ENCODE measurements at places on chromosomes 12 and 14.
A peak's percentile ranks its signal among the peaks of the same experiment; 100 is the strongest.

DNA sequence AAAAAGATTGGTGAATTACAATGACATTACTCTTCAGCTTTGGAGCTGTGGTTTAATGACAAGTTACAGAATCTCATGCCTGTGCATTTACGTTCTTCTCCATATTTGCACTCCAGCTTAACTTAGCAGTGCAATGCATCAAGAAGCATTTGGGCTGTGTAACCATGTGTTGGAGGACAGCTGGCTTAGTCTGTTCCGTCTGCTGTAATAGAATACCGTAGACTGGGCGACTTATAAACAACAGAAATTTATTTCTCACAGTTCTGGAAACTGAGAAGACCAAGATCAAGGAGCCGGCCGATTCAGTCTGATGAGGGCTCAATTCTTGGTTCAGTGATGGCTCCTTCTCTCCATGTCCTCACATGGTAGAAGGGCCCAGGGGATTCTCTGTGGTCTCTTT, 943.5 kb downstream of the BCL11B start:
- no peak for DNase-seq

DNA sequence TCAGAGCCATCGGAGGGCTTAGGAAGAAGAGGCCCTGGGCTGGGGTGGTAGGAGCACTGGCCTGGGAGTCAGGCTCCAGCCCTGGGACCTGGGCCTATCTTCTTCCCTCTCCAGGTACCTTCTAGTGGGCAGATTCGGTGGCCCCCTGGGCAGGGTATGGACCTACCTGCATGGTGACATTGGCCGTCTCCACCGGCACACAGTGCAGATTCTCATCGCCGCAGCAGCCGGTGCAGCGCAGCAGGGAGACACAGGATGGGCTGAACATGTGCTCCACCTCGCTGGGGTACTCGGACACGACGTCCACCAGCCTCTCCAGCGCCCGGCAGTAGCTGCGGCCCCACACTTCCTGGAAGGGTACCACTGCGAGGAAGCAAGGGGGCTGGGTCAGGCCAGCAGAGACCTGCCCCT, 6.2 kb downstream of the PGF start:
- DNase-seq = no peak

- DNase-seq = no peak
Observed at GRCh38 chr12:104738331-104738730, 219.8 kb downstream of the SLC41A2 start.

DNA sequence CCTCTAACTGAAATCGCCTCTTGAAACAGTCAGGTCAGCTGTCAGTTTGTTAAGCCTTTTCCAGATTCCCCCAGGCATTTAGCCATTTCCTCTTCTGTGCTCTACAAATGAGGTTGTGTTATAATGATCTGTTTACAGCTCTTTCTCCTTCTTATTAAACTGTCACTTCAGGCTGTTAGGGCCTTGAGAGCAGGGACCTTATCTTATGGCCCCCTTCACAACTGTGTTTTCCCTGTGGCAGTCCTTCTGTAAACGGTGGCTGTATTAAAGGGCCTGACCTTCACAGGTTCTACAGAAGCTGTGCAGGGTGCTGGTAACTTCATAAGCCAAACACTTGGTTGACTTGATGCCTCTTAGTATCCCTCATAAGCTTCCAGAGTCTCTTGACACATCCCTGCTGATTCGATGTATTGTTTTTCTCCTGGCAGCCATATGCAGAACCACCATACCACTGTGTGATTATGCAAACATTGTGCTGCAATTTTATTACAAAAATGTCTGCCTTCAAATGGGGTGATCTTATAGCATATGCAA, 104.7 kb downstream of the PLEKHA5 start:
- DNase-seq = no peak

DNA sequence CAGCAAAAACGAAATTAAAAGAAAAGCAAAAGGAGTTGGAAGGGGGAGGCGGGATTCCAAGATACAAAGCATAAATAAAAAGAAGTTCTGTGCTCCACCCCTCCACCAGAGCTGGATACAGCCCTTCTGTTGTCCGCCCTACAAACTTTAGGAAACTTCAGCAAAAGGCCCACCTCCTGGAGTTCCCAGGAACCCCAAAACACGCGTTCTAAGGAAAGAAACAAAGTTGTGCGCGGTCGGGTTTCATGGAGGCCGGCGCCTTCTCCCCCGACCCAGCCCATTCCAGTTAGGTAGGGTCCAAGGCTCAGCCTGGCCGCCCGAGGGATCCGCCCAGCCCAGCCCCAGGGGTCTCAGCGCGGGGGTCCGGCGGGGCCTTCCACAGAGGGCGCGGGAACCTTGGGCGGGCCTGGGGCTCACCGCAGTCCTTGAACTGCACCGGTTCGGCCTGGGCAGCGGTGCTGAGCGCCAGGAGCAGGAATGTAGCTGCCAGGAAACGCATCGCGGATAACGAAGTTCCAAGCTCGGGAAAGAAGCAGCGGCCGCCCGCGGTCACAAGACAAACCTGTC, at the start of gene NPC2:
TSS of gene NPC2 (minus strand) at position 530 of the 567 bp plus-strand sequence. CDS start at position 499, 31 bp downstream.
- DNase-seq = no peak

DNA sequence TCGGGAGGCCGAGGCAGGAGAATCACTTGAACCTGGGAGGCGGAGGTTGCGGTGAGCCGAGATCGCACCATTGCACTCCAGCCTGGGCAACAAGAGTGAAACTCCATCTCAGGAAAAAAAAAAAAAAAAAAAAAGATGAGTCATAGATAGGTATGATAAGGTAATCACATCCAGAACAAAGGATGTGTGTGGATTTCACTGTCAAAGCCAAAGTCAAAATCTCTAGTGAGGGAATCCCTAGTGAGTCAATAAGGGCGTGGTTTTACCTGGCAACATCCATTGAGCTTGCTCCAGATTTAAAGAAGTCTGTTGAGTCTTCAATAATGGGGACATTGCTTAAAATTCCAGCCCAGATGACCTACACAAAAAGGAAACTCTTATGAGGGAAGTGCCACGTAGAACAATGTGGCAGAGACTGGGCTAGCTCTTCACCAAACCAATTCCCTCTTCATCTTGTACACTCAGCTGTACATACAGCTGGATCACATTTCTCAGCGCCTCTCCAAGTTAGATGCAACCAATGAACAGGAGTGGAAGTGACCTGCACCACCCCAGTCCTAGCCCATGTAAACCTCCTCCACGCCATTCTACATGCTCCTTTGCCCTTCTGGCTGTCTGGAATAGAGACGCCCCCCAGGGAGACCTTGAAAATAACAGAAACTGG, 23.4 kb downstream of the ALDH1L2 start:
- no peak for DNase-seq

DNA sequence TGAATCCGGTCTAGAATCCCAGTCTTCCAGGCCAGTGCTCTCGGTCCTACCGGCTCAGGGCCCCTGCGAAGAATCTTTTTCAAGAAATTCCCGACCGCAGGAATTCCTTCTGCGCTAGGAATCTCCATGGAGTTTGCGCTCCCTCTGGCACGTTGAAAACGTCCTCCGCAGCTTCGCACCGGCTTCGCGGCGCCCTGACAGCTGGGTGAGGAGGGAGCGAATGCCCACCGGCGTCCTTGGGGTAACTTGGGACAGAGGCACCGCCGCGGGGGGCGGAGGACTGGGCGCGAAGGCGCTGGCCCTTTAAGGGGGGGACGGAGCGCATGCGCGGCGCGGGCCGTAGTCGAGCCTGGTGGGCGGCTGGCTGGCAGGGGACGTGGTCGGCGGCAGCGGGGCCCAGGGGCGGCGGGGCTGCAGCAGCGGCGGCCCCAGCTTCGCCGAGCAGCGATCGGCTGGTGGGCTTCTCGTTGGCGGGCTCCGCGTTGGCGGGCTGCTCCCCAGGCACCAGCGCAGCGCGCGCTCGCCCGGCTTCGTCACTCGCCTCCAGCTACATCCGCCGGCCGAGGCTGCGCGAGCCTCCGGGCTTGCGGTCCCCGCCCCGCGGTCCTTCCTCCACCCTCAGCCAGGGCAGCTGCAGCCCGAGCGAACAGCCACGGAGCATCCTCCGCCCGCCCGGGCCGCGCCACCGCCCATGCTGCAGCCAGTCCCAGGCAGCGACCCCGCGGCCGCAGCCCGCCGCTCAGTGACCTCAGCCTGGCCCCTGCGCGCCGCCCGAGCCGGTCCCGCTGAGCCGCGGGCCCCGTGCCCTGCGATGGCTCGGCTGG, at the start of gene VASH1:
TSS of gene VASH1 (plus strand) at position 333 of the 824 bp plus-strand sequence. CDS start 1,354 bp downstream, outside the sequence.
- peak; percentile 79 for DNase-seq

DNA sequence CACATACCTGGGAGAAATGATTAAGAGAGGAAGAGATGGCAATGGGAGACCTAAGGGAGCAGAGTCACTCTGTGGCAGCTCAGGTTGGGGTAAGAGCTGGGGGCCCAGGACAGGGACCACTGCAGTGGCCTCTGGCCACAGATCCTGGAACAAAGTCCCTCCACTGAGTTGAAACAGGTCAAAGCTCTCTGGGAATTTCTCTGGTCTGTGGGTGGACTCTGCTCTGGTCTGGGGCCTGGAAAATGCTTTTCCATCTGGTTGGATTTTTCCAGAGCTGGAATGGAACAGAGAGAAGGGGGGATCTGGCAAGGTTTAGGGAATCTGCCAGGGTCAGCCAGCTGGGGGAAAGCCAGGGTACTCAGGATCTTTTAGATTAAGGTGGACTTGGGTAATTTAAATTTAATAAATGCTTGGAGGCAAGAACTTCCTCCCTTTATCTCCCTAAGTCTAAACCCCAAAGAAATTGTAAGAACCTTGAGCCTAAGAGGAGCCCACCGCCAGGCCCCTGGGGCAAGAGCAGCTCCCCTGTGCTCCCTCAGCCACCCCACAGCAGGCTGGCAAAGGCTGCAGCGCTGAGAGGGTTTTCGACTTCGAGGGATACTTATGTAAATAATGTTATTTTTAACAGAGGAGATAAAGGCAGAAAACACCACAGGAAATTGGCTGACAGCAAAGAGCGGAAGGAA, 3.7 kb downstream of the HOXC10 start:
- DNase-seq = no peak

DNA sequence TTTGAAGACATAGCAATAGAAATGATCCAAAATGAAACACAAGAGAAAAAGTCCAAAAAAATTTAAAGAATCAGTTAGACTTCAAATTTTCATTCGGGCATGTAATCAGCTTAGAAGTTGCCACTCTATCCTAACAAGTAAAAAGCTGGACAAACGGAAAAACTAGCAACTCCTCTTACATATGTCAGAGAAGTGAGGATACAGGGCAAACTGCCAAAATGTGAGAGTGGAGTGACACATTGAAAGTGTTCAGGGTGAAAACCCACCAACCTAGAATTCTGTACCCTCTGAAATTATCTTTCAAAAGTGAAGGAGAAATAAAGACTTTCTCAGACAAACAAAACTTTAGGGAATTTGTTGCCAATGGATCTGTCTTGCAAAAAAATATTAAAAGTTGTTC, 42.0 kb upstream of the CHPT1 start:
- no peak for DNase-seq

GRCh38 chr14:68418174-68419118, 374.4 kb downstream of the ZFP36L1 start:
- no peak for DNase-seq

DNA sequence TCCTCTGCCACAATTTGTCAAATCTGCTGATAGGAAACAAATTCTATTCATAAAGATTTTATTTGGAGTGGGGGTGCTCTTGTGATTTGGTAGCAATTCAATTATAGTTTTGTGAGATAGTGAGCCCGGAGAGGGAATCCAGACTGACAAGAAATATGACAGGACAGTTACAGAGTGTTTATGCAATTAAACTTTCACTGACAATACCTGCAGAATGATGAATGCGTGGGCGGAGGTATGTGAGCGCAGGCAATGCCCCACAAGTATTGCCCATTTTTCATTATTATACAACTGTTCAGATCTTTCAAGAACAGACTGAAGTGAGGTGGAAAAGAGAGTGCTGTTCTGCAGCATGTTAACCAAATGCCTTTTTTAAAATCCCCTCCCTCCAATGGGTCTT, 259.0 kb downstream of the EGLN3 start:
- DNase-seq = no peak

DNA sequence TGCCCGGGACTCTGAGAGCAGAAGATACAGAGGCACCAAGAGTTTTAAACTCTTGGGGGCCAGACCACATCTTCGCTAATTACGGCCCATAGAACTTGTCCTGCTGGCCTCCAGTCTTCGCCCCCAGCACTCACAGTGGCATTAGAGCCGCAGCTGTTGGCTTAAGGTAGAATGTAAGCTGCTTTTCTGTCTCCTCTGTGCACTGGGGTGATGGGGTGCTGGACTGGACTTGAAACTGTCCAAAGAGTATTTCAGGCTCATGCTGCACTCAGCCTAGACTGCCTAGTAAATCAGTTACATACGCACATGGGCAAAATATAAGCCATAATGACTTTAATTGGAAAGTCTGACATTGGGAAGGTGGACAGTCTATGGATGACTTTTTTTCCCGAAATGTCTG, 29.0 kb downstream of the YY1 start:
- no peak for DNase-seq

GRCh38 chr14:99040052-99040451, 231.9 kb downstream of the BCL11B start:
- peak; percentile 15 for DNase-seq

DNA sequence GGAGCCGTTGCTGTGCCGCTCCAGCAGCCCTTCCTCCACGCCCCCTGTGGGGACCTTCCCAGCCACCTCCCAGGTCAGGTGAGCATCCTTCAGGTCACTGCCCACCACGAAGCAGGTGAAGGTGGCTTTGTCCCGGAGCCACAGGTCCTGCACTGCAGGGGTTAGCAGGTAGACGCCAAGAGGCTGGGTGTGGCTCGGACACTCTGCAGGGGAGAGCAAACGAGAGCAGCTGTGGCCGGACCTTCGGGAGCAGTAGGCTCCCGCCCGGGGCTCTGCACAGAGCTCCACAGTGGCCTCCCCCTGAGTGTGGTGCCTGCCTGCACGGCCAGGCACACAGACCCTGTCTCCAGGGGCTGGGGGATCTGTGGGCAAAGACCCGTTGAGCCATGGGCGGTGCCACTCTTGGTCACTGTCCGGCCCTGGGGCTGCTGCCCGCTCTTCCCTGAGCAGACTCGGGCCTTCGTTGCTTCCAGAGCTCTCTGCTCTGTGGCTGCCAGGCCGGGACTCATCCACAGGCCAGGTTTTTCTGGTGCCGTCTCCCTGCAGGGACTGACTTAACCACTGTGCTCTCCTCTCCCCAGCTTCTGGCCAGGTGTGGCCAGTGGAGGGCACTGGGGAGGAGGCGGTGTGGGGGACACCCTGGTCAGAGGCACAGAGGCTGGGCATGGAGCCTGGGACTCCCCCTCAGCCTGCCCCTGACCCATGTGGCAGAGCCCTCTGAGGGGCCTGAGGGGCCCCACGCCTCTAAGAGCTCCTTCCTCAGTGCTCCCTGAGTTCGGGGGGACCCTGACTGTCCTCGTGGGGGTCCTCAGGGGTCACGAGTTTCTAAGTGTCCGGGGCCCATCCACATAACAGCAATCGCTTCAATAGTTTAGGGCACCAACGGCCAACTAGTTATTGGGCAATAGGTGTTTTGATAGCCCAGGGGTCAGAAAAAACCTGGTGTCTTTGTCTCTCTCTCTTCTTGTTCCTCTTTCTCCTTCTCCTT, 314.9 kb downstream of the TMEM121 start:
- no peak for DNase-seq

- DNase-seq = no peak
Observed at GRCh38 chr12:79300199-79300568, 390.6 kb downstream of the PAWR start.

DNA sequence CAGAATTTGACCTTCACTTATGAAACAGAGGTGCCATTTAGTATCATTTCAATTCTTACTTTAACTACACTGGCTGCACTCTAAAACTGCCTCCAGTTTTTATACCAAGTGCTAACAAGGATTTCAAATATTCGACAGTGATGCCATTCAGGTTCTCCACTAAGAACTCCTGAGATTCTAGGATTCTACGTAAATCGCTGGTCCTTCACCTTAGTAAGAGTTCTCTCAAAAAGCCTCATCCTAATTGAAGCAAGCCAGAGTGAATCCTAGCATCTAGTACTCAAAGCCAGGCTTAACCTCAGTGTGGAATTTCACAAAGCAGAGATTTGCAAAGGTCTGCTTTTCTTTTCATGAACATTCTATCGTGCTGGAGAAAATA, 3.5 kb downstream of the SLC38A2 start:
- no peak for DNase-seq

- DNase-seq = no peak
Observed at GRCh38 chr12:30754383-30754749, 385 bp downstream of the CAPRIN2 start.

Measured in activated naive CD8-positive, alpha-beta T cell treated with anti-CD3 and anti-CD28 coated beads, Interleukin-2, amount 10 ng/mL, durations not matched to agents 7 days and 5 days (primary cell).